ENCODE measurements at places on chromosomes 13 and 19. TPM values are rescaled to one million over a fixed set of nuclear protein-coding genes. Genes with fewer than 3 reads are reported as not detected.

DNA sequence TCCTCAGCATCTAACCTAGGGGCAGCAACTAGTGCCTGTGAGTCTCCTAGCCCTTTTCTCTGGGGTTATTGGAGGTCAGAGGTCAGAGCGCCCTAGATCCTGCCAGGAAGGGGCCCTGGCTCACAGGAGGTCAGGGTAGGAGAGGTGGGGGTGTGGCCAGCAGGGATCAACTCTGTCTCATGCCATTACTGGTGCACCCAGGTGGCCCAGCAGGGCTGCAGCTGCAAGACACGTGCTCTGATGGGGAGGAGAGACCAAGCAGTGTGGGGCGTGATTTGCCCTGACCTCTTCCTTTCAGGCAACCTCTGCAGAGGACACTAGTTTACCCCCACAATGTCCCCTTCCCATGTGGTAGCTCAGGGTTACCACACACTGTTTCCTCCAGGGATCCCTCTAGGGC, 73.3 kb upstream of the ZNF30 start:
- H3K27me3 ChIP-seq, result no peaks in the 10 kb centered on the region
- no peak overlapping the region for H3K4me3 ChIP-seq
- no peaks in the 10 kb centered on the region for H3K36me3 ChIP-seq
- H3K27ac ChIP-seq, result no peak overlapping the region
- no peak for DNase-seq

The FCAR gene
- 2.0 TPM for total RNA-seq

The OR7D2 gene
- not detected for total RNA-seq

DNA sequence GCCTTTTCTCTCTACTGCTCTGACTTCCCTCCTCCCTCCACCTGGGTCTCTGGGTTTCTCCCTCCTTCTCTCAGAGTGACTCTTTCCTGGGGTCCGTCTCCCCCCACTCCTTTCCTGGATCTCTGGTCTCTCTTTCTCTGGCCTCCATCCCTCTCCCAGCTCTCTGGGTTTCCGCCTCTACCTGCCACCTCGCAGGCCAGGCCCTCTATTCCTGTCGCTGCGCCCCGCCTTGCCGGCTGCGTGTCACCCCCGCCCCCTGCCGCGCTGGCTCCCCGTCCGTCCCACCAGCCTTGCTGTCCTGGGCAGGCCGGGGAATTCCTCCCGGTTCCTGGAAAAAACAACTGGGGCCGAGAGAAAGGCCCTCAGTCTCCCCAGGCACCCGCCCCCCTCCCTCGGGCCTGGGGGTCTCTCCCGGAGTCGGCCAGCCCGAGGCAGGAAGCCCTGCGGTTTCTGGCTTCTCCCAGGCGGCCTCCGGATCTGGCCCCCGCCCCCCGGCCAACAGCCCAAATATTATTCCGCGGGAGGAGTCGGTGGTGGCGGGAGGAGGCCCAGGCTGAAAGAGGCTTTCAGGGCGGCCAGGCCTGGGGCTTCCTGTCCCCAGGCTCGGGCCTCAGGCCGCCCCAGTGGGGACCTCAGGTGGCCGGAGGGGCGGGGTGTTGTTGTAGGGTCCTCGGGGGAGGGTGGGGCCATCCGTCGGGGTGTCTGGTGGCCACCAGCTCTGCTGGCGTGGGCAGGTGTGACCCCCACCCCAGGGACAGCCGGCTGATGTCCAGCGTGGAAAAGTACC, 9.3 kb downstream of the IRF2BP1 start:
- no peaks in the 10 kb centered on the region for H3K4me1 ChIP-seq
- no peak for DNase-seq
- H3K27ac ChIP-seq, result no peak overlapping the region
- H3K27me3 ChIP-seq, result no peaks in the 10 kb centered on the region

The URI1 gene
- 90.0 TPM for total RNA-seq

The PLPP2 gene
- 5.4 TPM for total RNA-seq

The TNNT1 gene
- 3.6 TPM for total RNA-seq

The LIM2 gene
- not detected for total RNA-seq

The WDR18 gene
- 45.6 TPM for total RNA-seq

GRCh38 chr19:16952046-16952445, 63.2 kb downstream of the F2RL3 start:
- no peaks in the 10 kb centered on the region for H3K36me3 ChIP-seq
- H3K27ac ChIP-seq, result no peak overlapping the region
- DNase-seq, result no peak
- no peak overlapping the region for H3K4me3 ChIP-seq
- no peaks in the 10 kb centered on the region for H3K27me3 ChIP-seq

DNA sequence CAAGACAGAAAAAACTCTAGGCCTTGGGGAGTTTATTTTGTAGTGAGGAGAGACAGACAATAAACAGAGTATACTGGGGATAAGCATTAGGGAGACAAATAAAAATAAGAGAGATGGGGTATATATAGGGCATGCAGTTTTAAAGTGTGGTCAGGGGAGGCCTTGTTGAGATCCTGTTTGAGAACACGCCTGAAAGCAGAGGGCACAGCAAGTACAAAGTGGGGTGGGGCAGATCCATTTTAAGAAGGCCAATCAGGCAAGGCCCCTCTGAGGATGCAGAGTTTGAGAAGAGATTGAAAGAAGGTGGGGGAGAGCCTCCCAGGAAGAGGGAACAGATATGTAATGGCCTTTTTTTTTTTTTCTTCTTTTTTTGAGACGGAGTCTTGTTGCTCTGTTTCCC, 2.1 kb downstream of the PPP2R1A start:
- H3K4me3 ChIP-seq, result no peak overlapping the region
- H3K27me3 ChIP-seq, result no peaks in the 10 kb centered on the region
- no peaks in the 10 kb centered on the region for H3K36me3 ChIP-seq
- H3K27ac ChIP-seq, result peak overlapping the region; percentile 7
- DNase-seq, result no peak

GRCh38 chr13:46797501-46798237, 708 bp upstream of the ESD start:
- DNase-seq, result no peak
- peak overlapping the region; percentile 49 for H3K4me3 ChIP-seq
- peaks cover 5% of the 10 kb centered on the region for H3K4me1 ChIP-seq
- no peaks in the 10 kb centered on the region for H3K27me3 ChIP-seq

DNA sequence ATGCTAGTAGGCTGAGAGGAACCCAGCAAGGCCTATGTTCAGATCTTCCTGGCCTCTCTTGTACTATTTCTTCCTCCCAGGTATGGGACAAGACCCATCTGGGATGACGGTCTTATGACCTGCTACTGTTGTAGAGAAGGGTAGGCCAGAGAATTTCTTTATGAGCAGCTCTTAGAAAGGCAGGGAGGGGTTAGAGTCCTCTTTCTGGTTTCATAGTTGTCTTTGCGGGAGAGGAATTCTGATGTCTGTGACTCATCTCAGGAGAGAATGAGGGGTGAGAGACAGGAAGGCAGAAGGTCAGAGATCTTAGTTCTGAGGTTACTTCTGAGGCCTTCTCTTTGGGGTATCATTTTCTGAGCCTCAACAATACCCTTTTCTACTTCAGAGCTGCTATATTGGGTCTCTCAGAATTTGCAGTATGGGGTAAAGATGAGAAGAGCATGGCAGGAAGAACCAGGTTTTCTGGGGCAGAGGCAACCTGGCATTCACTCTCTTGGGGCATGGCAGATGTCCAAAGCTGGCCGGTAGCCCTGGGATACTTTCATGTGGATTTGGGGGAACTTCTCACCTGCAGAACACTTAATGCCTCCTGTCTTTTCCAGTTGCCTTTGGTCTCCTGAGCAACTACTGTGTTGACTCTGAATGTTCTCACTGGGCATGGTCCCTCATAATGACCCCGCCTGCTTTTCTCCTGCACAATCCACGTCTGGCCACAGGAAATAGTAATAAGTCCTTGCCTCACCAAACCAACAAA, 154.4 kb downstream of the GGACT start:
- no peak for DNase-seq
- H3K4me1 ChIP-seq, result no peaks in the 10 kb centered on the region
- H3K36me3 ChIP-seq, result no peaks in the 10 kb centered on the region

GRCh38 chr13:42992764-42993122, 702 bp upstream of the EPSTI1 start:
- H3K36me3 ChIP-seq, result no peaks in the 10 kb centered on the region
- peak overlapping the region; percentile 50 for H3K4me3 ChIP-seq
- no peaks in the 10 kb centered on the region for H3K27me3 ChIP-seq
- DNase-seq, result no peak
- H3K4me1 ChIP-seq, result peaks cover 5% of the 10 kb centered on the region

DNA sequence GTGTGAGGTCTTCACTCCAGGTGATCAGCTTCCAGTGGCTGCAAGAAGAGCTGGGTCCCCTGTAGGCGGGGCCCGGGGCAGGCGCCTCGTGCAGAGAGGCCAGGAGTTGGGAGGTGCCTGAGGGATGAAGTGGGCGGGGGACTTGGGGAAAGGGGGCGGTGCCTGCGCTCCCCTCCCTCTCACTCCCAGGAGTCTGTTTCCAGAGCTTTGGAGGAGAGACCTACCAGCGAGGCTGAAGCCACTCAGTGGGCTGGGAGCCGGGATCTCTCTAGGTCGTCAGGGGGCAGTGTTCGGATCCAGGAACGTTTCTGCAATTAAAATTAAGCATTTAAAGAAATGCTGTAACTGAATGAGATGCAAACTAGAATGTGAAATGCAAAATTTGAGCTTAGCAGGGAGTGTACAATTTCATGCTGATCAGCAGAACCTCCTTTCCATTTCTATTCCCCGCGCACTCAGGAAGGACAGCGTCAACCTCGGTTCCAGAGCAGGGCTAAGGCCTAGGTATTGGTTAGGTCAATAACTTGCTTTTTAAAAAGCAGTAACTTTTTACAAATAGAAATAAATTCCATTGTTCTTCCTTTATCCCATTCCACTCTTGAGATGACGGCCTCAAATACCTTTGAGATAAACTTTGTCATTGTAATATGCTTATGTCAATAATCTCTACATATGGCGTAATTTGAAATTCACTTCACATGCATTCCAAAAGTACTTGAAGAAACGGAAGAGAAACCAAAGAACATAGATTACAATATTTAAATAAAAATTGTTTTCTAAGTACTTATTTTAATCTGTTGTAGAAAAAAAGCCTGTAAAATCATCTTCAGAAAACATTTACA, 11.6 kb downstream of the ZNF160 start:
- H3K4me3 ChIP-seq, result no peak overlapping the region
- no peaks in the 10 kb centered on the region for H3K36me3 ChIP-seq
- H3K27me3 ChIP-seq, result no peaks in the 10 kb centered on the region

- no peaks in the 10 kb centered on the region for H3K36me3 ChIP-seq
- H3K27ac ChIP-seq, result no peak overlapping the region
- H3K27me3 ChIP-seq, result no peaks in the 10 kb centered on the region
- DNase-seq, result no peak
- H3K4me1 ChIP-seq, result no peaks in the 10 kb centered on the region
- no peak overlapping the region for H3K4me3 ChIP-seq
Observed at GRCh38 chr19:18065173-18065495, 21.6 kb downstream of the IL12RB1 start.

The ZNF841 gene
- total RNA-seq, result 23.4 TPM

GRCh38 chr19:42197375-42197817, 20.1 kb downstream of the DEDD2 start:
- no peak for DNase-seq
- H3K27ac ChIP-seq, result no peak overlapping the region
- H3K4me3 ChIP-seq, result no peak overlapping the region
- no peaks in the 10 kb centered on the region for H3K4me1 ChIP-seq
- H3K36me3 ChIP-seq, result no peaks in the 10 kb centered on the region

The ZNF563 gene
- total RNA-seq, result 5.5 TPM
